Stimulated activated CD4-positive, alpha-beta T cell treated with anti-CD3 and anti-CD28 coated beads, Interleukin-1b, Interleukin-23, amount 100 ng/mL, for 1 hour (primary cell): ENCODE measurements at places on chromosomes 3 and 15.
A peak's percentile ranks its signal among the peaks of the same experiment; 100 is the strongest.

DNA sequence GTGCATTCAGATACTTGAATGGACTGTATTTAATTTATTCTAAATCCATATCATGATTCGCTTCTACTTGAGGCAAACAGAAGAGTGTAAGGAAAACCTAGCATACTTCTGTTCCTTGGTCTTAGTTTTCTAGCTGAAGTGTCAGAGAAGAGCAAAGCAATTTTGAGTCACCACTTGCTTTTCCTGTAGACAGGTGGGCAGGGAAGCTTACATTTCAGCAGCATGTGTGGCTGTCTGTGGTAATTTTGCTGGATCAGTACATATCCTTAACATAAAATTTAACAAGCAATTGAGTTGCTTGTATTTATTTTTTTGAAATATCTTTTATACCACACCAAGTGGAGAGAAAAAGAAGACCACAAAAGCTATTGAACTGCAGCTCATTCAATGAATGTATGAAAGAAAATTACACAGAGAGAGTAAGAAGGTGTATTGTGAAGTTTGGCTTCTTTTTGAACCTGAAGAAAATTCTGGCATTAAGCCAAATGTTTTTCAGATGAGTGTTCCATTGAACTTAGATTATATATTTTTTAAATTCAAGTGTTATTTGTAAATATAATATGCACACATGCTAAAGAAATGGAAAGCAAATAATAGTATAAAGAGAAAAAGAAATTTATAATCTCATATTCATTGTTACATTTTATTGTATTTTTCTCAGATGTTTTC is 747.6 kb downstream of the NAALADL2 start:
- DNase-seq = no peak

GRCh38 chr3:50405249-50405648 is 45.9 kb upstream of the TMEM115 start:
- DNase-seq = no peak

DNA sequence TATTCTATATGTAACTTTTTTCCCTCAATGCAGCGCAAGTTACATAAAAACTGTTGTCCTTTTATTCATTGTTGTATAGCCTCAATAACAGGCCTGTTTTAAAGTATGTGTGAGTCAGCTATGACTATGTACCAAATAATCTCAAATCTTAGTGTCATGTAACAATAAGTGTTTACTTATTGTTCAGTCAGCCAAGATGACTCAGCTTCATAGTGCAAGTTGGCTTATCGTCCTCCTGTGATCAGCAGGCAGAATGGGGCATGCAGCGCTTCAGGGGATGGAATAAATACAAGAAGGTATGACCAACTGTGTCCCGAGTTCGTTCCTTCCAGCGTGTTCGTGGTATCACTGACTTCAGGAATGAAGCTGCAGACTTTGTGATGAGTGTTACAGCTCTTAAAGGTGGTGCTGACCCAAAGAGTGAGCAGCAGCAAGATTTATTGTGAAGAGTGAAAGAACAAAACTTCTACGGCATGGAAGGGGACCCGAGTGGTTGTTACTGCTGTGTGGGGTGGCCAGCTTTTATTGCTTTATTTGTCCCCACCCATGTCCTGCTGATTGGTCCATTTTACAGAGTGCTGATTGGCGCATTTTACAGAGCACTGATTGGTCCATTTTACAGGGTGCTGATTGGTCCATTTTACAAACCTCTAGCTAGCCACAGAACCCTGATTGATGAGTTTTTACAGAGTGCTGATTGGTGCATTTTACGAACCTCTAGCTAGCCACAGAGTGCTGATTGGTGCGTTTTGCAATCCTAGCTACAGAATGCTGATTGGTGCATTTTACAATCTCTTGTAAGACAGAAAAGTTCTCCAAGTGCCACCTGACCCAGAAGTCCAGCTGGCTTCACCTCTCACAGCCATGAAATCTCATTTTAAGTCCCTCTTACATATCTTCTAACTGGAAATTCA is 1016.0 kb downstream of the MCTP2 start:
- DNase-seq = no peak

- no peak for DNase-seq
Observed at GRCh38 chr15:83850015-83850414, 196.1 kb downstream of the ADAMTSL3 start.

DNA sequence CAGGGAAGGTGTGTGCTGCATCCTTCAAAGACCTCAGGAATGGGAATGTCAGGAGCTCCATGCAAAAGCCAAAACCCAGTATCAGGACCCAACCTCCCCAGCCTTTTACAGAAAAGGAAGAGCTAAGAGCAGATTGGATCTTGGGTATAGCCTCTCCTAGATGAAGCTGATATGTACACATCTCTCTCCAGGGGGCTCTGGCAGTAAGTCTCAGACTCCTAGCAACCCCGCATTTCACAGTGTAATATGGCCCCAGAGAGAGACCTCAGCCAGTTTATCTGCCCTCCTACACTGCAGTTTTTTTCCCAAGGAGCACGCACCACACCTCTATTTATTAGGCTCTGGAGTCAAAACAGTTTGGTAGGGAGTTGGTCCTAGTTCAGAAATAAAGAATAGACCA is 88.2 kb downstream of the RBPMS2 start:
- no peak for DNase-seq

GRCh38 chr3:123046262-123047061 is 18.9 kb upstream of the SEMA5B start:
- DNase-seq = no peak

- DNase-seq = no peak
Observed at GRCh38 chr15:62648954-62649353, 393.6 kb upstream of the TPM1 start.

DNA sequence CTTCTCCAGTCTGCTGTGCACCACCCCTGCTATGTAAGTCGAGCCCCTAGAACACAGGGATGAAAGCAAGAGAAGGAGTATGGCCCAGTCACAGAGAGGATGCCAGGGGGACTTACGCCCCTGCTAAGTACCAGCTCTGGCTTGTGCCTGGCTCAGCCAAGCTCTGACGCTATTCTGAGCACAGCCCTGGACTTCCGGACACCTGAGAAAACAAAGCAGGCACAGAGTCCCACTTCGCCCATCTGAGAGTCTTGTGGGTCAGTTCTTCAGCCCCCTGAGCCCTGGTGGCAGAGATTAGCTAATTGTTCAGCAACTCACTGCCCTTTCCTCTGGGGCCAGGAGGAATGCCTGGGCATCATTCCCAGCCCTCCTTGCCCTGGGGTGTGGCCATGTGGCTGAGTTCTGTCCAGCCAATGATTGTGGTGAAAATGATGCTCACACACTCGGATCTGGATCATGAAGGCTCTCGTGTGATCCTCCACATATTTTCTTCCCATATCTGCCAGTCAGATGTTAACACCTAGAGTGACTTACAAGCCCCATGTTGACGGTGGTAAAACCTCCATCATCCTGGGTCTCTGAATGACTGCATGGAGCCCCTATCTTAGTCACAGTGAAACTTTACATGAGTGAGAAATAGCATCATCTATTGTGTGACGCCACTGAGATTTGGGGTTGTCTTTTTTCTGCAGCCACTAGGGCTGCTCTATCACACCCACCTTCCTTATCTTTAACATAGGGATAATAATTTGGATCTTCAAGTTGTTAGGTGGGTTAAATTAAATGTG is 105.7 kb downstream of the TPRA1 start:
- DNase-seq = no peak

GRCh38 chr15:43127752-43128151 is 5.6 kb upstream of the TMEM62 start:
- no peak for DNase-seq

- no peak for DNase-seq
Observed at GRCh38 chr3:126530171-126531050, 6.5 kb downstream of the CHST13 start.

DNA sequence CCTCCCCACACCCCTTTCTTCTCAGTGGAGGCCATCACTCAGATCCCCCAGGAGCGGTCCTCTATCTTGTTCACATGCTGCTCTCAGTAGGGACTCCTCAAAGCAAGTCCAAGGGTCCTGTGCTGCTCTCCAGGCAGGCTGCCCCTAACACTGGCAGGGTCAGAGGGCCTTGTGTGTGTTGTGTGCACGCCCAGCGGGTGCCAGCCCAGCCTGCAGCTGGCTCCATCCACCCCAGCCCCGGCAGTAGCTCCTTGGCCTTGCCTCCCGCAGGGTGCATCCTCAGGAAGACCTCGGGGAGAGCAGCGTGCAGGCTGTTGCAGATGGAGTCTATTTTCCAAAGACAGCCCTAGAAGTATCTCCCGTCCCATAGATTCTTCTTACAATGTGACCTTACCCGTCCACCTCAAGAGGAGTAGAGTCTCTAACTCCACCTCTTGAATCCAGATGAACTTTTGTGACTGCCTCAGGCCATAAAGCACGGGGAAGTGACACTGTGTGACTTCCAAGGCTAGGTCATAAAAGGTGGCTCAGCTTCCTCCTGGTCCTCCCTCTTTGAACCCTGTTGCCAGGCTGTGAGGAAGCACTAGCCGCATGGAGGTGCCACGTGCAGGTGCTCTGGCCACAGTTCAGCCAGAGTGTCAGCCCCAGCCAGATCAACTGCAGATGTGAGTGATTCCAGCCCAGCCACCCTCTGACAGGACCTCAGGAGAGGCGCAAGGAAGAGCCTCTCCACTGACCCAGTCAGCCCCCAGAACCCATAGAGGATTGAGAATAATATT is 531.6 kb downstream of the SHQ1 start:
- DNase-seq = no peak

DNA sequence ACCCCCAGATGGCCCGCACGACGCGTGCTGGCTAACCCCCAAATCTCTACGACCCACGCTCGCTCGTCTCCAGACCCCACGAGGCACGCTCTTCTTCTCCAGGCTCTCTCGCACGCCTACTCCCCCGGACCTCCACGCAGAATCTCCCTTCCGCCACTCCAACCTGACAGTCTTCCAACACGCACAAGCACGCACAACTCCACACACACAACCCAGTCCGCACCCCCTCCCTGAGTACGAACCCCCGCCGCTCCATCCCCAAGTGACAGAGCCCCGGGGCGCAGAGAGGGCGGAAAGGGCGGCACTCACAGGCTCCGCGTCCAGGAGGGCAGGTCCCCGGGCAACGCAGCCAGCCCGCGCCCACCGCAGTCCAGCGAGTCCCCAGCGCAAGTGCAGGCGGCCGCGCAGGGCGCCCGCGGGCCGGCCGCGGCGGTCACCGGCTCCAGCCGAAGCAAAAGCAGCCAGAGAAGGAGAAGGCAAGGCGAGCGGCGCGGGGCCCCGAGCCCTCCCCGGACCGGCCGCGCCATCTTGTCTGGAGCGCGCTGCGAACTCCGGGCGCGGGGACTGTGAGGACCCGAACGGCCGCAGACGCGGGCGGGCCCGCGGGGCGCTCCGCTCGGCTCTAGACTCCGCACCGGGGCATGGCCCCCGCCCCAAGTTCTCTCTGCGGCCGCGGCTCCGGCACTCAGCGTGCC is 794 bp downstream of the LRIG1 start:
- DNase-seq = no peak

- peak; percentile 60 for DNase-seq
Observed at GRCh38 chr15:90594301-90594738, 64.6 kb downstream of the CRTC3 start.

DNA sequence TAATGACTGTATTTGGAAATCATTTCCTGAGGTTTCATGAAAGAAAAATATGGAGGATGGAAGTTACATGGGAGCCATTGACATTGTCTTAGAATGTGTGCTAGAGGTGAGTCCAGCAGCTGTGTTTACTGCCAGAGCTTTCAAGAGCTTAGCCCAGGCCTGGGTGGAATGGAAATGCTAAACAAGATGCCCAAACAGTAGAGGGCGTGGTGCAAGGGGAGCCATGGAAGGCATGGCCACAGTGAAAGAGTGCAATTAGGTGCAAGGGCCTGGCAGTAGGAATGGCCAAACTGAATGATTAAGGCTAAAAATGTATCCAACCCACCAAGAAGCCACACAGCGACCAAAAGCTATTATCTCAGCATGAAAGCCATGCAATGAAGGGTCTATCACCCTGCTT is 257.7 kb upstream of the NR2F2 start:
- DNase-seq = no peak

DNA sequence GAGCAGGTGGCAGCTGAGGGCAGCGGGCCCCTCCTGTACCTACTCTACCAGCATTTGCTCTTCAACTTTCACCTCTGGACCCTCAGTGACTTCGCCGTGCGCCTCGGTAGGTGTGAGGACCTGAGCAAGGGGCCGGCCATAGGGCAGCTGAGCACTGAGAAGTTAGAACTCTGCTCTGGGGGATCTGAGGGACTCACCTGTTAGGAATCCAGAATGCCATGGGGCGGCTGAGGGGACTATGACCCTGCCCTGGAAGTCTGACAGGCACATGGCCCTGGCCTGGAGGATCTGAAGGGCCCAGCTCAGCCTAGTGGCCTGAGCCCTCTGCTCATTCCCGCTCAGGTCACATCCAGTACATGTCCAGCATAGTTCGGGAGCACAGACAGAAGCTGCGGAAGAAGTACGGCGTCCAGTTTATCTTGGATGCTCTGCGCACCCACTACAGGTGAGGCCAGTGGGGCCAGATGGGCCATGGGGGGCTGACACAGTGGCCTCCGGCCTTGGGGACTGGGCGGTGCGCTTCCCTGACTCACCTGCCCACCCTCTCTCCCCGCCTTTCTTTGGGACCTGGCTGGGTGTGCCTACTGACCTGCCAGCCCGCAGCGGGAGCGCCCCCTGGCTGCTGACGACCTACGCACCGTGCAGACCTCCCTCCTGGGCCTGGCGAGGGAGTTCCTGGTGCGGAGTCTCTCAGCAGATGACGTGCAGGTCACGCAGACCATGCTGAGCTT is 18.8 kb downstream of the NBEAL2 start:
- DNase-seq = peak; percentile 57

GRCh38 chr15:85973584-85974347 is 105.9 kb upstream of the AGBL1 start:
- no peak for DNase-seq

GRCh38 chr3:90069748-90070147 is 962.3 kb downstream of the EPHA3 start:
- DNase-seq = no peak

- no peak for DNase-seq
Observed at GRCh38 chr3:2262204-2262603, 163.5 kb downstream of the CNTN4 start.

- DNase-seq = no peak
Observed at GRCh38 chr3:5144316-5144994, 22.4 kb downstream of the ARL8B start.

DNA sequence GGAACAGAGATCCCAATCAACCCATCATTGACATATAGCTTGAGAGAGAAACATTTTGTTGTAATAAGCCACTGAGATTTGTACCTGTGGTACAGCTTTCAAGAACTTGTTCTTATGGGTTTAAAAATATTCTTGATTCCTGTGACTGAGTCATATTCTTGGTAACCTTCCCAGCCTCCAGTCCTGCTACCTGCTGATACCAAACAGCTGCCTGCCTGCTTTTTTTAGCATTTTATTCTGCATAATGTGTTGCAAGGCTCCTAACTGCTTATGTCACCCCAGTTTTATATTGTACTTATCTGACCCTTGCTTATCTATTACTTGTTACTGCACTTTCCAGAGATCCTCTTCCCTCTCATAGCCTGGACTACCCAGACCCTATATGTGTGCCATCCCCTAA is 349.3 kb upstream of the SOX2 start:
- no peak for DNase-seq

- no peak for DNase-seq
Observed at GRCh38 chr3:127881586-127881985, 33.4 kb upstream of the KBTBD12 start.

- DNase-seq = no peak
Observed at GRCh38 chr3:176650478-176650877, 546.8 kb downstream of the TBL1XR1 start.

- DNase-seq = no peak
Observed at GRCh38 chr15:92763459-92763858, 107.9 kb upstream of the FAM174B start.
